ENCODE measurements at places on chromosomes 13 and 19.

- no peak for DNase-seq
Observed at GRCh38 chr13:33319859-33320258, 34.3 kb upstream of the STARD13 start.

DNA sequence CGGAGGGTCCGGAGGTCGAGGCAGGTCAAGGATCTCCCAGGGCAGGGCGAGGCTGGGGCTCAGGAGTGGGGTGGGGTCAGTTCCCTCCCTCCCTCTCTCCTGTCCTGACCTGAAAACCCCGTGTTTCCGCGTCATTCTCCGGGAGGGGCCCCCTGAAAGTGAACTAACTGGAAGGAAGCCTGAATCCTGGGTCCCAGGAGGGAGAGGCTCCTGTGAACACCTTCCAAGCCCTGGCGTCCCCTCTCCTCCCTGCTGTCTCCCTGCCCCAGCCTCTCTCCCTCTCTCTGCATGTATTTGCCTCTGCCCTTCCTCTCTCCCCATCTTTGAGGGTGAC lies 741 bp upstream of the CADM4 start:
- no peak for DNase-seq

DNA sequence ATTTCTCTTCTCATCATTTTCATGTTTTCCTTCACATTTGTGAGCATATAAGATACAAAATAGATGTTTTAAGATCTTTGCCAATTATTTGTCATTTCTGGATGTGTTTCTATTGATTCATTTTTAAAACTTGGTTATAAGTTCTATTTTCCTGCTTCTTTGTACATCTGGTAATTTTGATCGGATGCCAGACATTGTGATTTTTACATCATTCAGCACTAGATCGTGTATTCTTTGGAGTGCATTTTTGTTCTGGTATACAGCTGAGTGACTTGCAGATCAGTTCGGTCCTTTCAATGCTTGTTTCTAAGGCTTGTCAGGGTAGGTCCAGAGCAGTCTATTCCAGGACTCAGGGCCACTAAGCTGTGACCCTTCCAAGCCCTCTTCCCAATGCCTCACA lies 198.2 kb downstream of the KLF12 start:
- DNase-seq = no peak

- DNase-seq = no peak
Observed at GRCh38 chr19:19749117-19749907, 16.4 kb upstream of the ZNF14 start.

- DNase-seq = peak; percentile 87
Observed at GRCh38 chr19:47713046-47714021, at the start of gene EHD2. Gene EHD2, plus strand, starts transcription at chr19:47713422. Its CDS starts 3,191 bp downstream, at chr19:47716613.

DNA sequence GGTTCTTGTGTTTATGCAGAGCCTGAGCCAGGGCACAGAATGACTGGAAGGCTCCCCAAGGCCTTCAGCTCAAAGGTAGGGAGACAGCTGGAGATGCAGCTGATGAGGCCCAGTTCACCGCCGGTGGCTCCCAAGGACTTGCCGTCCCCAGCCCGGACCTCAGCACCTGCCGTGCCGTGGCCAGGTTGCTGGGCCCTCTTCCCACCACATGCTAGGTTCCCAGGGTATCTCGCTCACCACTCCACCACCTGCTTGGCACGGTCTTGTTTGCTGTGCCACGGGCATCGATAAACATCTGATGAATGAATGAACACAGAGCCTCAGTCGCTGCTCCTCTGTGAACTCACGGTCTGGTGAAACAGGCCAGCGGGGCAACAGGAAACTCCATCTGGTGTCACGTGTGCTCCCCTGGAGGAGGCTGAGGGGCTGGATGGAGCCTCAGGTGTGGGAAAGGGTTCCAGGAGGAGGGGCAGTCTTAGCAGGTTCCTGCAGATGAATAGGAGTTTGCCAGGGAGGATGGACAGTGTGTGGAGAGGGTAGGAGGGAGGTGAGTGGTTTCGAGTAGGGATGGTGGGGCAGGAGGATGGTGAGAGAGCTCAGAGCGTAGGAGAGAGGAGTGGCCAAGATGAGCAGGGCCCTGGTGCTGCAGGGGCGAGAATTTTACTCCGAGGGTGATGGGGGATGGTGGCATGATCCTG lies 3.6 kb upstream of the KLK14 start:
- no peak for DNase-seq

GRCh38 chr13:20826843-20827560 lies 53.2 kb upstream of the EEF1AKMT1 start:
- no peak for DNase-seq

GRCh38 chr19:58399903-58400302 lies 4.4 kb downstream of the RNF225 start:
- no peak for DNase-seq

GRCh38 chr19:4593409-4593851 lies 33.9 kb upstream of the SEMA6B start:
- DNase-seq = no peak

DNA sequence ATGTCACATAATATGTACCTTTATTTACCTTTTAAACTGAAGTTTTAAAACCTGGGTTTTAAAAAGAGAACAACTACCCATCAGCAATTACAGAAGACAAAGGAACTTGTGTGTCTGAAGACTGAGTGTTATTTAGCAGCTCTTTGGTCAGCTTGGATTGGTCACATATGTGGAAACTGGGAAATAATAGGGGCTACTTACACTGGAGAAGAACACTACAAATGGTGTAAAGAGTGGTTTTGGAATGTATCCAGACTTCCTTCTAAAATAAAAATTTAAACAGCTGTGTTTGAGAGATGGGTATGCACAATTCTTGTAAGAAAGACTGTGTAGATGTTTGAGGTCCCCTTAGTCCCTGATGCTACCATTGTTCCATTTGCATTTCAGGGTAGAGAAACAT lies 13.3 kb downstream of the TNFRSF19 start:
- DNase-seq = no peak

- no peak for DNase-seq
Observed at GRCh38 chr19:47523473-47523872, 8.6 kb upstream of the NAPA start.

DNA sequence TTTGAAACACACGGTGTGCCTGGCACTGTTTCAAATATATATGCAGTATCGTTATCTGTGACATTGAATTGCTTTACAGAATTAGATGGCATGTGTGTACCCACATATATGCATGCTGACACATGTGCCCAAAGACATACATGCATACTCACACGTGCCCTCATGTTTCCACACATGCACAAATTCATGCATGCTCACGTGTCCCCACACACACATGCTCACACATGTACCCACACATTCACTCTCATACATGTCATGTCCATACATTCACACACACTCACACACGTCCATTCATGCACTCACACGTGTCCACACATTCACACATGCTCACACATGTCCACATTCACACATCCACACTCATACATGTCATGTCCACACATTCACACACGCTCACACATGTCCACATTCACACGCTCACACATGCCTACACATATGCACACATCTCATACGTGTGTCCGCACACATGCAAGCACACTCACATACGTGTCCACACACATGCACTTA lies 17.9 kb upstream of the C13orf46 start:
- no peak for DNase-seq

DNA sequence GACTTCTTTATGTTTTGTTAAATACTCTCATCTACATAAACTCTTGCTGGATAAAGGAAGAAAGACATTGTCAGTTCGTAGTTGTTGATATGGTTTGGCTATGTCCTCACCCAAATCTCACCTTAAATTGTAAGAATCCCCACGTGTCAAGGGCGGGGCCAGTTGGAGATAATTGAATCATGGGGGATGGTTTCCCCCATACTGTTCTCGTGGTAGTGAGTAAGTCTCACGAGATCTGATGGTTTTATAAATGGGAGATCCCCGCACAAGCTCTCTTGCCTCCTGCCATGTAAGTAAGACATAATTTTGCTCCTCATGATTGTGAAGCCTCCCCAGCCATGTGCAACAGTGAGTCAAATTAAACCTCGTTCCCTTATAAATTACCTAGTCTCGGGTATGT lies 3.6 kb downstream of the ADGRE1 start:
- no peak for DNase-seq

DNA sequence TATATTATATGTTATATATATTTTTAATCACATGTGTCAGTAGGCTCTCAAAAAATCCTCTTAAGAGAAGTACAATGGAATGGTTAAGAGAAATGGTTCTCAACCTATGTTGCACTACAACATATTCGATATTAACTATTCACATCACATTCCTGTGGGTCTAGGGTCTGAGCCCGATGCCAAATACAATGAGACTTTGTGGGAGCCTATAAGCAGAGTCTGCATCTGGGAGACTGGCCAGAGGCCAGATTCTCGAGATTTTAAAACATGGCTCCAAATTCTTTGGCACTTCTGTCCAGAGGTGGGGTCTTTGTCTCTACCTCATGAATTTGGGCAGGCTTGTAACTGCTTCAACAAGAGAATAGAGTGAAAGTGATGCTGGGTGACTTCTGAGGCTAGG lies 79.4 kb upstream of the NBEA start:
- DNase-seq = no peak

DNA sequence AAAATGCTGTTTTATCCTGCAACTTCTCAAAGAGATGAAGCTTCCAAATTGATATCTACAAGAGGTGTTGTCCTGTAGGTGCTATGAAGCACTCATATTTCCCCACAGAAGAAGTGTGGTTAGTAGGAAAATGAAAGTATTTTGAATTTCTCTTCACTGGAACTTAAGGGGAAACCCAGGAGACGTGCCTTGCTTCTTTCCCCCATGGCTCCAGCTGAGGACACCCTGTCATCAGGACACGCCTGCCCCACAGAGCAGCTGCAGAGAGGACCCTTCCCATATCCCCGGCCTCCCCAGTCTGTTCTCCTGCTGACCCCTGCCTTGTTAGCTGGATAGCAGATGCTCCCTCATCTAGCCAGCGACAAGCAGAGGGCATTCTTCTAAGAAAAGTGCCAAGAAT lies 371.3 kb downstream of the COG6 start:
- no peak for DNase-seq

DNA sequence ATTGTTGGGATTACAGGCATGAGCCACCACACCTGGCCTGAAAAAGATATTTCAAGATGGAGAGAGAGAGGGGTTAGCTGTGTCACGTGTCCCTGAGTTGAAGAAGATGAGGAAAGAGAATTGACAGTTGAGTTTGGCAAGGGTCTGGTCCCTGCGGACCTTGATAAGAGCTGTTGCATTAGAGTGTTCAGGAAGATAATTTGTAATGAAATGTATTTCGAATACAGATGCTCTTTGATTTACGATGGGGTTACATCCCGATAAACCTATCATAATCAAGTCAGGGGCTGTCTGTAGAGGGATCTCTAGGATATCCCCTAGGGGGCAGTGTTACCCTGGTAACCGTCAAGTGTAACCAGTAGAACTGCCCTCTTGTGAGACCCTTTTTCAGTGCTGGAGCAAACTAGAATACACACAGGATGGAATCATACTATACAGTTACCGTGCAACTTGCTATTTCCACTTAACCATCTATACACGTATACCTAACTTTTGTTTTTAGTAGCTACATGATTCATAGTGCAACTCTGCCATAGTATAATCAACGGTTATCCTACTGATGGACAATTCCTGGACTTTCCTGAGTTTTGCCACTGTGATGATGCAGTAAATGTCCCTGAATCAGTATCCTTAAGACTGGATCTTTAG lies 1.5 kb upstream of the ELOF1 start:
- DNase-seq = no peak

Data from femur (tissue), 1 donor.